Activated B cell treated with CpG ODN at 0.5 μM for 24 hours (primary cell): ENCODE measurements at places on chromosomes 5 and 9.

DNA sequence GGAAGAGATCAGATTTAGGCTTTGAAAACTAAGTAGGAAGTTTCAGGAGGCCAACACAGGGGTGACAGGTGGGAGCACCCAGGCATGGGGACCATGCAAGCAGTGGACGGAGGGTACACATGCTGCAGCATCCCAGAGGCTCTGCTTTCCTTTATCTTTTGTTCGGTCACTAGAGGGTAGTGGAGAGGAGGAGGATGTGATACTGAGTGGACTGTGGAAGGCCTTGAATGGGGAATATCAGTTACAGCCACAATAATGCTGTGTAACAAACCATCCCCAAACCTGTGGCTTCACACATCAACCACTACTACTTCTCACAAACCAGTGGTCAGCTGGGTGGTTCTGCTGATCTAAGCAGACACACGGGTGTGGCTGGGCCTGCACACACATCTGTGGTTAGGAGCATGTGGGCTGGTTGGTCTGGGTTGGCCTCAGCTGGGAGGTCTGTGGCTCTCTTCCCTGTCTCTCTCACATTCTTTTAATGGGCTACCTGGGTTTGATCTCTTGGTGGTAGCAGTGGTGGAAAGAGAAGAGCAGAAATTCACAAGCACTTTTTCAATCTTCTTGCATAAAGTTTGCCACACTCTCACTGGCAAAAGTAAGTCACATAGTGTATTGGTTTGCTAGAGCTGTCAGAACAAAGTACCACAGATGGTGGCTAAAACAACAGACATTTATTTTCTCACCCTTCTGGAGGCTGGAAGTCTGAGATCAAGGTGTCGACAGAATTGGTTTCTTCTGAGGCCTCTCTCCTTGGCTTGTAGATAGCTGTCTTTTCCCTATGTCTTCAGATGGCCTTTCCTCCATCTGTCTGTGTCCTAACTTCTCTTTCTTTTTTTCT is 238.7 kb downstream of the AGTPBP1 start:
- DNase-seq = no peak
- no peaks in the 10 kb centered on the region for H3K36me3 ChIP-seq
- H3K4me1 ChIP-seq = no peaks in the 10 kb centered on the region
- H3K27me3 ChIP-seq = peaks cover 4% of the 10 kb centered on the region
- no peak overlapping the region for H3K27ac ChIP-seq

- H3K4me1 ChIP-seq = no peaks in the 10 kb centered on the region
- no peak overlapping the region for H3K4me3 ChIP-seq
- no peak for DNase-seq
- no peaks in the 10 kb centered on the region for H3K36me3 ChIP-seq
- H3K27ac ChIP-seq = no peak overlapping the region
Observed at GRCh38 chr9:88681434-88681833, 146.5 kb downstream of the NXNL2 start.

DNA sequence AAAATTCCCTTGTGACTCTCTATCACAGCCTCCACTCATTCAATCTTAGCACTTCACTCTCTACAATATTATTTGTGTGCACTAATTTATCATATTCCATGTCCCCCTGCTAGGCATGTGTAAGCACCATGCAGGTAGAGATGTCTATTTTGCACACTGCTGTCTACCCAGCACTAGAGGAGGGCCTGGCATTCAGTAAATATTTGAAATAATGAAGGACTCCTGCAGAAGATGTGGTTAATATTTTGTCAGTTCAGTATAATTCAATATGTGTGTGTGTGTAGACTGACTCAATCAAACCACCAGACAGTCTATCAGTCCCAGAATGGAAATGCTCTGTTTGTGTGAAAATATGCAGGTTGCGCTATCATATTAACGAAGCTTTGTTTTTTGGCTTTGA is 313.6 kb upstream of the CDH6 start:
- H3K27me3 ChIP-seq = no peaks in the 10 kb centered on the region
- no peak overlapping the region for H3K27ac ChIP-seq
- no peaks in the 10 kb centered on the region for H3K4me1 ChIP-seq
- no peak for DNase-seq

- H3K4me3 ChIP-seq = no peak overlapping the region
- H3K27ac ChIP-seq = no peak overlapping the region
- H3K36me3 ChIP-seq = no peaks in the 10 kb centered on the region
- H3K27me3 ChIP-seq = peaks cover 9% of the 10 kb centered on the region
- peaks cover 17% of the 10 kb centered on the region for H3K4me1 ChIP-seq
Observed at GRCh38 chr9:135050072-135050990, 37.1 kb upstream of the OLFM1 start.

DNA sequence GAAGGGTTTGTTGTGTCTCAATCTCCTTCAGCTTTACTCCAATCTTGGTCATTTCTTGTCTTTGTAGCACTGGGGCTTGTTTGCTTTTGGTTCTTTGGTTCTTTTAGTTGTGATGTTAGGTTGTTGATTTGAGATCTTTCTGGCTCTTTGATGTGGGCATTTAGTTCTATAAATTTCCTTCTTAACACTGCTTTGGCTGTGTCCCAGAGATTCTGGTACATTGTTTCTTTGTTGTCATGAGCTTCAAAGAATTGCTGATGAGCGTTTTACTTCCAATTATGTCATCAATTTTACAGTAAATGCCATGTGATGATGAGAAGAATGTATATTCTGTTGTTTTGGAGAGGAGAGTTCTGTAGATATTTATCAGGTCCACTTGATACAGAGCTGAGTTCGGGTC is 353.3 kb downstream of the MAN2A1 start:
- H3K27ac ChIP-seq = no peak overlapping the region
- DNase-seq = no peak
- H3K4me1 ChIP-seq = no peaks in the 10 kb centered on the region
- H3K27me3 ChIP-seq = no peaks in the 10 kb centered on the region
- no peak overlapping the region for H3K4me3 ChIP-seq

DNA sequence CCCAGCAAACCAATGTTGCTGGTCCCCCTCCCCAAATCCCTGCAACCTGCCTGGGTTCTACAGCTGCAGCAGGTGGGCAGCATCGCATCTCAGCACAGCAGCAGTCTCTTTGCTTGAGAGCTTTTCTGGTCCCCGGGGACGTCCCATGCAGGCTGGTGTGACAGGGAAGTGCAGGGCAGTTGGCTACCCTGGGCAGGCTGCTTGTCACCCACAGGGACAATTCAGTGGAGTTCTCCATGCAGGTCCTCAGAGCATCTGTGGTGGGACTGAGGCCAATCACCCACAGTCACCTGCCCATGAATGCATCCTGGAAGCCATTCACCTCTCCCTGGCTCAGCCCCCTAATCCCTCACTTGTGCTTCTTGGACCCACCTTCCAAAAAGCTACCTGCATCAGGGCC is 43.9 kb upstream of the SEMA4D start:
- peak overlapping the region; percentile 73 for H3K27ac ChIP-seq
- no peaks in the 10 kb centered on the region for H3K27me3 ChIP-seq
- DNase-seq = no peak
- H3K36me3 ChIP-seq = peaks cover 4% of the 10 kb centered on the region

- no peak overlapping the region for H3K27ac ChIP-seq
- H3K27me3 ChIP-seq = peaks cover 2% of the 10 kb centered on the region
- no peaks in the 10 kb centered on the region for H3K4me1 ChIP-seq
- H3K4me3 ChIP-seq = no peak overlapping the region
Observed at GRCh38 chr5:103407402-103407801, 148.8 kb downstream of the MACIR start.

DNA sequence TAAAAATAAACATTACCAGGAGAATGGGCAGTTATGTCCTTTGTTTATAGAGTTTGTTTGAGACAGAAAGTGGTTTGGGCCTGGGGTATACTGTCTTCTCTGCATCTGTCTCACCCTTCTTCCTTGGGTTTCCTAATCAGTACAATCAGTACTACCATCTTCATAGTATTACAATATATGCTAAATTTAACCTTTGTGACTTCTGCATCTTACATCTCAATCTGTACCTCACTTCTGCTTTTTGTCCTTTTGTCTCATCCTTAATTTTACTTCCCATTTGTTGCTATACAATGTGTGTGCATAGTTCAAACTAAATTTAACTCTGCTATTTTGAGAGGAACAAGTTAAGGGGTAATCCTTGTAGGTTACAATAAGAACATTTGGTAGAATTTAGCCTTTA is 19.6 kb downstream of the FBXO38 start:
- H3K4me1 ChIP-seq = peaks cover 35% of the 10 kb centered on the region
- DNase-seq = no peak
- H3K36me3 ChIP-seq = peaks cover 86% of the 10 kb centered on the region
- H3K27me3 ChIP-seq = no peaks in the 10 kb centered on the region
- H3K27ac ChIP-seq = peak overlapping the region; percentile 5

DNA sequence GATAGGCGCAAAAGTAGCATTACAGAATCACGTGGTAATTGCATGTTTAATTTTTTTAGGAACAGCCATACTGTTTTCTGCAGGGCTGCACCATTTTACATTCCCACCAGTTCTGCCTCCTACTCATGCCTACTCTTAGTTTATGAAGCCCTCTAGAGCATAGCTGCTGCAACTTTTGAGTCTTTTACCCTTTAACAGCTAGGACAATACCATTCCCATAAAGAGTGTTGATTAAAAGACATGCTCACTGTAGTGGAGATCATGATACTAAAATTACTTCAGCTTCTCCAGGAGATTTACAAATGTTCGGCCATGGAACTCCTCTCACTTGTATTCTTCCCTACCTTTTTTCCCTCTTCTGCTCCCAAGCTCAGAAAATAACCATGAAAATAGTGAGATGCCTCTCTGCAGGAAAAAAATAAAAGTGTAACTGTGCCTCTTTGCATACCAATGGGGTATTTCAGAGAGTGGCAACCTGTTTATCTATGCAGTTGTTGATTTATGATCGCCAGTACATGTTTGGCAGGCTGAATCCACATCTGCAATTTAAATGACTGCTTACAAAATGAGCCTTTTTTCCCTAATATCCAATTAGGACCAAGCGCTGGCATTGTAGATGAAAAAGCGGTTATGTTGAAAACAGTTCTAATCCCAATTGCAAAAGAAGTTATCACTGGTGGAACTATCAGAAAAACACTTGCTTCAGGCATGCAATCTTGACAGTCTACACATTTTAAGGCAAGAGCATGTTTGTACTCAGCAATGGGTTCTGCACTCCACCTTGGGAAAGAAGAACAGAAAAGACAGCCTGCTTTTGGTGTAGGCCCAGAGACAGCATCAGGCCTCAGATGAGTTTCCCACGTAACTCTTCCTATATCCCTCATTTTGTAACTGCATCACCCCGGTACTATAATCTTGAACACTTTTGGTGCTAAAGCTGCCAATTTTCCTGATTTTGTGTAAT is 131.1 kb downstream of the ADAMTSL1 start:
- no peak for DNase-seq
- no peaks in the 10 kb centered on the region for H3K27me3 ChIP-seq
- no peaks in the 10 kb centered on the region for H3K36me3 ChIP-seq
- H3K27ac ChIP-seq = no peak overlapping the region
- no peaks in the 10 kb centered on the region for H3K4me1 ChIP-seq

- no peak overlapping the region for H3K4me3 ChIP-seq
- no peaks in the 10 kb centered on the region for H3K4me1 ChIP-seq
- no peak overlapping the region for H3K27ac ChIP-seq
- H3K27me3 ChIP-seq = no peaks in the 10 kb centered on the region
Observed at GRCh38 chr9:120626512-120626911, 46.5 kb upstream of the CDK5RAP2 start.

- H3K27ac ChIP-seq = no peak overlapping the region
- peak overlapping the region; percentile 38 for H3K4me3 ChIP-seq
- peaks cover 40% of the 10 kb centered on the region for H3K4me1 ChIP-seq
- H3K36me3 ChIP-seq = no peaks in the 10 kb centered on the region
- peaks cover 58% of the 10 kb centered on the region for H3K27me3 ChIP-seq
- no peak for DNase-seq
Observed at GRCh38 chr9:93960221-93960970, 5.2 kb upstream of the BARX1 start.

DNA sequence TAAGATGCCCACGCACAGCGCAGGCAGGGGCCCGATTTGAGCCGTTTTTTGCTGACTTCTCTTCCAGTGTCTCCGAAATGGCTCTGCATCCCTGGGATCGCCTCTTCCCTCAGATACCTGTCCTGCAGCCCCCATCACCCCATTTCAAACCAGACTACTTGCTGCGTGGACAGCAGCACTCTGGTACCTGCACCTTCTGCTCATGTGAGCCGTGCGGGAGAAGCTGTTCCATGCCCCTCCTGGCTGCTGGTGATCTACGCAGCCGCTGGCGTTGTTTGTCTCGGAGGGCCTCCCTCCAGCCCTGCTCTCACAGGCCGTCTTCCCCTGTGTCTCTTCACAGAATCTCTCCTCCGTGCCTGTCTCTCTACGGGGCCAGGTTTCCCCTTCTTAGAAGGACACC is 13.4 kb downstream of the CEP72 start:
- no peak overlapping the region for H3K4me3 ChIP-seq
- H3K27ac ChIP-seq = no peak overlapping the region
- DNase-seq = no peak
- H3K36me3 ChIP-seq = peaks cover 44% of the 10 kb centered on the region

GRCh38 chr5:86749841-86750240 is 132.1 kb downstream of the COX7C start:
- no peak for DNase-seq
- no peaks in the 10 kb centered on the region for H3K4me1 ChIP-seq
- no peaks in the 10 kb centered on the region for H3K36me3 ChIP-seq
- no peak overlapping the region for H3K4me3 ChIP-seq

GRCh38 chr5:109167586-109167985 is 242.2 kb downstream of the PJA2 start:
- peaks cover 24% of the 10 kb centered on the region for H3K4me1 ChIP-seq
- no peak overlapping the region for H3K27ac ChIP-seq
- no peak for DNase-seq
- no peaks in the 10 kb centered on the region for H3K36me3 ChIP-seq
- no peaks in the 10 kb centered on the region for H3K27me3 ChIP-seq

DNA sequence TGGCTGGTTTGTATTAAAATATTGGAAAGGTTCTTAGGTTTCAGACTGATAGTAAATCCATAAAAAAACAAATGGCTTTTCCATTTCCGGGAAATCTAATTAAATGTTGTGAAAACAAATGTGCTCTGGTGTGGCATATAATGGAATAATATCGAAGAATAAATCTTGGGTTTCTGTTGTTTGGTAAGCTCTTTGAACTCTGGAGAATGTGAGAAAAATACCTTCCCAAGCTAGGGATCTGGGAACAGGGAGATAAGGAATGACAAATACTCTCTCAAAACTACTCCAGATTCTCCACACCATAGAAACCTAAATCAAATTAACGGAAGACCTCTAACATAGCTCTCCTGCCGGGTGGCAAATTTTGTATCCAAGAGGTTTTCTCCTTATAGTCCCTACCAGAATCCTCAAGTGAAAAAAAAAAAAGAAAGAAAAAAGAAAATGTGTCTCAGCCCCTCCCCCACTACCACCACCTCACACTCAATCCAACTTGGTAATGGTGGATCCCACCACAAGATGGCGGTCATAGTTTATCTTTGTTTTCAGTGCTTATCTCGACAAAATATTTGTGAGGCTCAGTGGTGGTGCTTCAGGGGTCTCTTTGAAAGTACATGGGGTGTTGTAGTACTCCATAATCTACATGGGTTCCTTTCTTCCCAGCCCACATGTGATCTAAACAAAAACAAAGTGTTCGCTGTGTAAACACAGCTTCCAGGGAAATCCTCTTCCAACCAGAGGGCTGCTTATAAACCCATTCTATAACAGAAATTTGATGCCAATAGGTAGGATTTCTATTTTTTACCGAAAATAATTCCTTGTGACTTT is 54.5 kb upstream of the FST start:
- peaks cover 7% of the 10 kb centered on the region for H3K27me3 ChIP-seq
- H3K36me3 ChIP-seq = no peaks in the 10 kb centered on the region
- no peak overlapping the region for H3K27ac ChIP-seq
- no peak for DNase-seq
- H3K4me1 ChIP-seq = no peaks in the 10 kb centered on the region
